ENCODE measurements at places on chromosomes 13 and 19.

GRCh38 chr19:48415395-48415794 is 21.9 kb downstream of the GRIN2D start:
- DNase-seq: peak; percentile 75

- no peak for DNase-seq
These were observed 43.9 kb upstream of the C1QTNF9B start for GRCh38 chr13:23941211-23941610.

GRCh38 chr19:510606-511100 is 3.4 kb downstream of the TPGS1 start:
- DNase-seq: peak; percentile 89

DNA sequence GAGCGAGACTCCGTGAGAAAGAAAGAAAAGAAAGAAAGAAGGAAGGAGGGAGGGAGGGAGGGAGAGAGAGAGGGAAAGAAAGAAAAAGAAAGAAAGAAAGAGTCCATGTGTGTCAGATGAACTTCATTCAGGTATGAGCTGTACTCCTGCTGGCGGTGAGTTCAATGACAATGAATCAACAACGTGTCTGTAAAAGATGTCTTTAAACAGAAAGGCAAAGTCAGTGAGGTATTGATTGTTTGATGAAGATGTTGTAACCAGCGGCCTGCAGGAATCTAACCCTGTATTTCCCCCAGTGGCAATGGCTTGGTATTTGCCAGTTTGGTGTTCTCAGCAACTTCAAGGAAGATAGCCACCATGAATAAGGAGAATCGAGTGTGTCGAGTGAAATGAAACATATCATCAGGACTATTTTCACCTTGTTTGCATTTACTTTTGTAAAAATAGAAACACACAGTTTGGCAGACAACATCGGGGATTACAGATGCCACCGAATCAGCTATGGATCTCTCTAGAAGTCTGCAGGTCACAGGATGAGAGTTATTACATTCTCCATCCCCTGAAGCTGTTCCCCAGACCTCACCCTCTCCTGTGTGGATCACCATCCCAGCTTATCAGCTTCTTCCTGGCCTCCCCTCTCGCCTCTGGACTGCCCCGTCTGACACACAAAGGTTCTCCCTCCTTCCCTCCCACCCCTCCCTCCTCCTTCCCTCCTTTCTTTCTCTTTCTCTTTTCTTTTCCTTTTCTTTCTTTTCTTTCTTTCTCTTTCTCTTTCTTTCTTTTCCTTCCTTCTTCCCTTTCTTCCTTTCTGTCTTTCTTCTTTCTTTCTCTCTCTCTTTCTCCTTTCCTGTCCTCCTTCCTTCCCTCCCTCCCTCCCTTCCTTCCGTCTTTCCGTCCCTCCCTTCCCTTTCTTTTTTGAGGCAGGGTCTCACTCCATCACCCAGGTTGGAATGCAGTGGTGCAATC is 8.2 kb upstream of the SBK3 start:
- no peak for DNase-seq

GRCh38 chr13:61316647-61317046 is 99.0 kb downstream of the PCDH20 start:
- no peak for DNase-seq

- no peak for DNase-seq
These were observed 56.2 kb downstream of the LACC1 start for GRCh38 chr13:43935878-43936277.

DNA sequence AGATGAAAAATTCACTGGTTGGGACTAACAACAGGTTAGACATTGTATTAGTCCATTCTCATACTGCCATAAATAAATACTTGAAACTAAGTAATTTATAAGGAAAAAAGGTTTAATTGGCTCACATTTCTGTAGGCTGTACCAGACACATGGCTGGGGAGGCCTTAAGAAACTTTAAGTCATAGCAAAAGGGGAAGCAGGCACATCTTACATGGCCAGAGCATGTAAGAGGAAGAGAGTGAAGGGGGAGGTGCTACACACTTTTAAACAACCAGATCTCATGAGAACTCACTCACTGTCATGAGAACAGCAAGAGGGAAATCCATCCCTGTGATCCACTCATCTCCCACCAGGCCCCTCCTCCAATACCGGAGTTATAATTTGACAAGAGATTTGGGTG is 125.9 kb downstream of the SUCLA2 start:
- DNase-seq: no peak

DNA sequence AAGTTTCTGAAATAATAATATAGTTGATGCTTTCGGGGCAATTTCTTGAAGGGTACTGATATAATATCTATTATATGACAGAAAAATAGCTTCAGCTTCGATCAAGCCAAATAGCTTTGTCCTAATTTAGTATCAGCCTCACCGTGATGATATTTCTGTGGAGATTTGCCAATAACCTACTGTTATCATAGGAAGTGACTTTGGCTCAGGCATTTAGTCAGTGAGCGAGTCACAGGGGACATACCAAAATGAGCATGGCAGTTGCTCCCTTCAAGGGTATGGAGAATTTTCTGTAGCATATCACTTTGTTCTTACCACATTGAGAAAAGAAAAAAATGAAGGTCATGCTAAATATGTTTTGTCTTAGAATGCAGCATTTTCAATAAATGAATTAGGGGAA is 767.6 kb upstream of the SLITRK1 start:
- DNase-seq: no peak

DNA sequence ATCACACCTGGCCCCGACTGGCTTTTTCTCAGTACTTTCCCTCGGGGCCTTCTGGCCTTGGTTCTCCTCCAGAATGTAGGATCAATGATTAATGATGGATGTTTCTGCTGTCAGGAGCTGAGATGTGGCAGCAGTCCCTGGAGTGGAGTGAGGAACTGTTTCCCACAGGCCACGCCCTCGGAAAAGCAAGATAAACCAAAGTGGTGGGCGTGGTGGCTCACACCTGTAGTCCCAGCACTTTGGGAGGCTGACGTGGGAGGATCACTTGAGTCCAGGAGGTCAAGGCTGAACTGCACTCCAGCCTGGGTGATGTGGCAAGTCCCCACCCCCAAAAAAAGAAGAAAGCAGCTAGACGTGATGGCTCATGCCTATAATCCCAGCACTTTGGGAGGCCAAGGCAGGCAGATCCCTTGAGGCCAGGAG is 7.1 kb upstream of the SHFL start:
- no peak for DNase-seq

DNA sequence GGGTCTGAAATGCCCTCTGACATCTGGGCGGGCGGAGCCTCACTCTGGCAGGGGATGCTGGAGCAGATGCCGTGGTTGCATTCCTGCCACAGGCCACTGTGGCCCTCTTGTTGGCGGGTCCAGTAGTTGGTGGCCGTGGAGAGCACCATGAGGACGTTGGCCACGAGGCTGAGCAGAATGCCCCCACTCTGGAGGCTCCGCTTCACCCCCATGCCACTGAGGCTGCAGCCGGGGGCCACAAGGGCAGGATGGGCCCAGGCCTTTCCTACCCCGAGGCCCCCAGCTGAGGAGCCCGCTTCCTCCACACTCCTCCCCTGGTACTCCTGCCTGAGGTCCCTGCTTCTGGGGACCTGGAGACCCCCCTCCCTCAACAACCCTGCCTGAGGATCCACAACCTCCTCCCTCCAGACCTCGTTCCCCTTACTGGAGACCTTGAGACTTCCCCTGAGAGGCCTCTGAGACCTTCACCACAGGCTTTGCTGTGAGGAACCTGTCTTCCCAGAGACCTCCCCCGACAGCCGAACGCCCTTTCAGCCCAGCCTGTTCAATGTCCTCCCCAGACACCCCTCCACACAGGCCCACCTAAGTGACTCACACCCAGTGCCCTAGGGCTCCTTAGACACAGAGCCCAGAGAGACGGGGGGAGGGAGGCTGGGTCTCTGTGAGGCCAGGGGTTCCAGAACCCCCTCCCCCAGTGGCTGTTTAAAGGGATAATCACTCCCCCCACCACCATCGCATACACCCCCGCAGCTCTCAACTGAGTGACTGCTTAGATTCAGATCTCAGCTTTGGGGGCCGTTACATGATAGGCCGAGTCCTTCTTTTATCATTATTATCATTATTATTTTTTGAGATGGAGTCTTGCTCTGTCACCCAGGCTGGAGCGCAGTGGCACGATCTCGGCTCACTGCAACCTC is at the start of gene CLDND2:
Gene CLDND2 (minus strand): TSS at position 638 of the 917 bp plus-strand sequence. CDS start 426 bp downstream, at position 212.
- DNase-seq: no peak

- DNase-seq: no peak
These were observed 2049.5 kb upstream of the PRR20A start for GRCh38 chr13:55091172-55091571.

DNA sequence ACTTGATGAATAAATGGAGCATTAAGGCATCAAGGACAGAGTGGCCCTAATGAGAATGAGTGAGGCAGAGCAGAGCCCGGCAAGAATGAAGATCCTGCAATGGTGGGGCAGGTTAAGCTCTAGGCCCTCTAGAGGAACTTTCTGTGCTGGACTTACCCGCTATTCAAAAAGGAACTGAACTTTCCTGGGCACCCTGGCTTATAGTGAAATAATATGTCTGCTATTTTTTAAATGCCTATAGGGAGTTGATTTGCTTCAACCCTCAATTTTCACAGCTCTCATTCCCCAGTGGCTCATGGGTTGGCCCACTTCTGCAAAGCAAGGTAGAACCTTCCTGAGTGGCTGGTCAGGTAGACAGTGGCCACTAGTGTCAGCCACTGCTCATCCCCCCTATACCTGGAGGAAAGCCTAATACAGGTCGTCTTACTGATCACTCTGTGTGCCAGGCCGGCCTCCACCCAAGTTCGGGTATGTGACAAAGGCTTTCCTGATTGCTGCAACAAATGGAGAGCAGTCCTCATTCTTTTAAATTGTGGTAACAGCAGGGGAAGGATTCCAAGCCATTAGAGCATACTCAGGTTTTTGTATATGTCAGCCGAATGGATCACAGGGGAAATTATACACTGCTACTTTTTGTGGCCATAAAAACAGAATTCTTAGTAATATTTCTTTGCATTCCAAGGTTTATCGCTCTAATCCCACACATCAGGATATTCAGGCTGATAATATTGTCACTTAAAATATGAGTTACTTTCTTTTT is 103.0 kb downstream of the KL start:
- no peak for DNase-seq

- DNase-seq: no peak
These were observed 172.4 kb downstream of the KDM4B start for GRCh38 chr19:5141129-5141849.

DNA sequence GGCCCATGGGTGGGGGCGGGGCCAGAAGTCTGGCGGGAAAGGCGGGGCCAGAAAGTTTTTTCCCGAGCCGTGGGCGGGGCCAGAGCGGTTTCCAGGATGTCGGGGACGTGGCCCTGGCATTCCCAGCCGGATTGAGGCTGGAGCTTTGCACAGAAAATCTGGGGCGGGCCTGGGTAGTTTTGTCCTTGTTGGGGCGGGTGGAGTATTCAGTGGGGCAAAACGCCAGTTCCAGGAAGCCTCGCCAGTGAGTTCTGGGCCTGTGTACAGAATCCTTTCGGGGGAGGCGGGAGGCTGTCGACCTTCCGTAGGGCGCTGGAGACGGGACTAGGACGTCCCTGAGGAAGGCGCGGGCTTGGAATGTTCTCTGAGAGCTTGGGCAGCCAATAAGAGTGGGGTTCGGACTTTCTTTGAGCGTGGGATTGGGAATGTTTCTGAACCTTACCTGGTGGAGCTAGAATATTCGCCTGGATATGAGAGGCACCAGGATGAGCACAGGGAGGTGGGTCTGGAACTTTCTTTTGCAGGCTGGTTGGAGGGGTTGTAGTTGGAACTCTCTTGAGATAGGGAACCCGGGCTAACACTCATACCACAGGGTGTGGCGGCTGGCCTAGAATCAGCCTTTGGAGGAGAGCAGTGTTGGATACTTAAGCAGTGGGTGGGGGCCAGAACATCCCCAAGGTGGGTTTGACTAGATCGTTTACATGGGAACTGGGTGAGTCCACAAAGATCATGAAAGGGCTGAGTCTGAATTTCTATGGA is 1.3 kb downstream of the CCDC9 start:
- DNase-seq: no peak

GRCh38 chr13:100211016-100211710 is 122.3 kb downstream of the PCCA start:
- no peak for DNase-seq

DNA sequence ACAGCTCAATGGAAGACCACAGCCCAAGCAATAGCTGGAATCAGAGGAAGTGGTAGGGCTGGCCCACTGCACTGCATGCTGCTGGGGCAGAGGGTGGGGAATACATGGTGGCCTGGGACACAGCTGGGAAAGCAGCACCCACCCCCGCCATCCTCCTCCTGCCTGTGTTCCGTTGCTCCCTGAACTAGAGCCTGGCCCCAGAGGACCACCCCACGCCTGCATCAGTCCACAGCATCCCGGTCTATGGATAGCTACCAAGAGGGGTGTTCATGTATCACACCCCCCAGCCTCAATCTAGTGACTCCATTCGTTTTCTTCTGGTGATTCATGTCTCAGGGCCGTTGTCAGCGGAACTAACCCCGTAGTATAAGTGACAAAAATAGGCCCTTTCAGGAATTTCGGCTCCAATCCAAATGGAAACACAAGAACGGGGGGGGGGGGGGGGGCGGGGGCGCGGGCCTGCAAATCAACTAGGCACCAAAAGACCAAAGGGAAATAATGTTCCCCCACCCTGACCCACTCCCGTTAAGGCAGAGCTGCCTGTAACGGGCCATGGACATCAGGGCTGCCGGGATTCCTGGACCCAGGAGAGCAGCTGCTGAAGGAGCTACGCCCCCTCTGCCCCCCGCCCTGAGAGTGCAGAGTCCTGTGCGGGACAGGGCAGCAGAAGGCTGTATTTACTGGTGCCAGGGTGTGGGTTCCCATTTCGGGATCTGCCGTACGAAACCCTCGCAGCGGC is 18.9 kb upstream of the EPHX3 start:
- DNase-seq: peak; percentile 90

DNA sequence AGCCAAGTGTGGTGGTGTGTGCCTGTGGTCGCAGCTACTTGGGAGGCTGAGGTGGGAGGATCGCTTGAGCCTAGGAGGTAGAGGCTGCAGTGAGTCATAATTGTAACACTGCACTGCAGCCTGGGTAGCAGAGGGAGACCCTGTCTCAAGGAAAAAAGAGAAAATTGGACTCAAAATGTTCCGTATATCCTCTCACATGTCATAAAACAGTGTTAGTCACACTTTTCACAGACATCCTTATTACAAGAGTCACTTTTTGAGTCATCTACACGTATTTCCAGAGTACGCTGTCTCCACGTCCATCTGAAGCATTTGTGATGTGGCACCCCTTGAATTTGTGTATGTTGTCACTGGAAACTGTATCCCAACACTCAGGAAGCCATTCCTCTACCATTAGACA is 133.0 kb downstream of the SIPA1L3 start:
- no peak for DNase-seq

- DNase-seq: no peak
These were observed 265.0 kb downstream of the RBM26 start for GRCh38 chr13:79141082-79141481.

DNA sequence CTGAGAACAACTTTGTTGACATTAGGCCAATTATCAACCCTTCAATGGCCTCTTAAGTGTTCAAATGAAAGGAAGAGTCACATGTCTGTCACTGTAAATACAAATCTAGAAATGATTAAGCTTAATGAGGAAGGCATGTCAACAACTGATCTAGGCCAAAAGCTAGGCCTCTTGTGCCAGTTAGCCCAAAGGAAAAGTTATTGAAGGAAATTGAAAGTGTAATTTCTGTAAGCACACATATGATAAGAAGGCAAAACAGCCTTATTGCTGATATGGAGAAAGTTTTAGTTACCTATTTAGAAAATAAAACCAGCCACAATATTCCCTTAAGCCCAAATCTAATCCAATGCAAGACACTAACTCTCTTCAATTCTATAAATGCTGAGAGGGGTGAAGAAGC is 604.7 kb downstream of the SLITRK6 start:
- DNase-seq: no peak
